ENCODE measurements at places on chromosomes 4 and X.

- no peak for DNase-seq
These were observed 105.4 kb upstream of the TLL1 start for GRCh38 chr4:165767671-165768070.

DNA sequence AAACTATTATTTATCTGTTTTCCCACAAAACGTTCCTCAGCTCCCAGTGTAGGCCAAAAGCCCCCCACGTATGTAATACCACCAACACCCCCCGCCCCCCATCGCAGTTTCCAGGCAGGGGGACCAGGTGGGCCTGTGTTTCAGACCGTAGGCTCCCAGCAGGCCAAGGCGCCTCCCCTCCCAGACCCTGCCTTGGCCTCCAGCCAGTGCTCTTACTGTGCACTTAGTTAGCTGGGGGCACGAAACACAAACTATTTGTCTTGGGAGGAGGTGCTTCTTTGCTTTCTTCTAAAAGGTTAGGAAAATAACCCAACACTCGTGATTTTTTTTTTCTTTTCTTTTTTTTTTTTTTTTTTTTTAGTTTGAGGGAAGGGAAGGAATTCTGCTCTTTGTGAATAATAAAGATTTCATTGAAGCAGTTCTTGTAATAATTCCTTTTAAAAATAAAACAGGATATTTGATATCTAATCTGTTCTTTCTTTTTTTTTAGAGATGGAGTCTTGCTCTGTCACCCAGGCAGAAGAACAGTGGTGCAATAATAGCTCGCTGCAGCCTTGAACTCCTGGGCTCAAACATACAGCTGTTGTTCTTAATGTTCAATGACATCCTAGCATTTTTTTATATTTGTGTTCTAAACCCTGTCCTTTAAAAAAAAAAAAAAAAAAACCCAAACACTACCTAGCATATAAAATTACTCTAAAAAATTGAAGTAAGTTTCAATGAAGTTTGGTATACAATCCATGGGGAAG, 83.0 kb upstream of the CLDN34 start:
- DNase-seq = no peak

DNA sequence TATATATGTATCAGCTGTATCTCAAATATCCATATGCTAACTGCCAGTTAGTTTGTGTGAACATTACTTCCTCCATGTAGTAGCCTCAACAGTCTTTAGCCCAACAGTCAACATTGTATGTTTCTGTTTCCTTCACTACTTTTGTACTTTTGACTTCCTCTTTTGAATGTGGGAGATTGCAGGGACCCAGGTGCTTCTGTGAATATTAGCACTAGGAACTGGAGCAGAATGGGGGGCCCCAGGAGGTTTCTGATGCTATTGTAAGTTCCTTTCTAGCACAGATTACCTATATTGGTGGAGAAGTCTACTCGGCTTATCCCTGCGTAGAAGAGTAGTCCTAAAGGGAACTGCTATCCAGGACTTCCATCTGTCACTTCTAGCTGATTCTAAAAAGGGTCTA, 2.3 kb downstream of the PLAC8 start:
- no peak for DNase-seq

- no peak for DNase-seq
These were observed 6.5 kb downstream of the SPP1 start for GRCh38 chr4:87982036-87982435.

DNA sequence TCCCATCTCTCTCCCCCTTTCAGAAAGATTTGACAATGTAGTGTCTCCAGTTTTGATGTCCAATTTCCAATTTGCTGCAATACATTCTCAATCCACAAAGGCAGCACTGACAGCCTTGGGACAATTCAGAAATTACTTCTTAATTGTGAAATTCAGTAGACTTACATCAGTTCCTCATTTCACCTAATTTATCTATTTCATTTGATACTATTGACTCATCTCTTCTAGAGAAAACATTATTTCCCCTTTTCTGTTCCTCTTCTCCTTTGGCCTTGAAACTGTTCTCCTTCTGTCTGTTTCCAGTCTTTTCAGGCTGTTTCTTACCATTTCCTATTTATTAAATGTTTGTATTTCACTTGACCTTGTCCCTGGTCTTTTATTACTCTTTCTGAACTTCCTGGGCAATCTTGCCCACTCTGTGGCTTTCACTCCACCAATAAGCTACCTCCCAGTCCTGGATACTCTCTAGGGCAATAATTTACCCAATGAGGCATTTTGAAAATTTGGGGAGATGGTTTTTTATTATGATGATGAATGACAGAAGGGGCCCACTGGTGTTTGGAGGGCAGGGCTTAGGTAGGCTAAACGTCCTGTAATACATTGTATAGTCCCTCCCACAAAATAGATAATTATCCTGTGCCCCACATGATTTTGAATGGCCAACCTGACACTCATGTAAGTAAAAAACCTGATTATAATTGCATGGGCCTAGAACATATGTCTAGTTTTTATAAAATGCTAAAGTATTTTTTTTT, 498.0 kb upstream of the BOD1L1 start:
- no peak for DNase-seq

- DNase-seq = no peak
These were observed 11.5 kb upstream of the PCDH10 start for GRCh38 chr4:133137571-133137970.

DNA sequence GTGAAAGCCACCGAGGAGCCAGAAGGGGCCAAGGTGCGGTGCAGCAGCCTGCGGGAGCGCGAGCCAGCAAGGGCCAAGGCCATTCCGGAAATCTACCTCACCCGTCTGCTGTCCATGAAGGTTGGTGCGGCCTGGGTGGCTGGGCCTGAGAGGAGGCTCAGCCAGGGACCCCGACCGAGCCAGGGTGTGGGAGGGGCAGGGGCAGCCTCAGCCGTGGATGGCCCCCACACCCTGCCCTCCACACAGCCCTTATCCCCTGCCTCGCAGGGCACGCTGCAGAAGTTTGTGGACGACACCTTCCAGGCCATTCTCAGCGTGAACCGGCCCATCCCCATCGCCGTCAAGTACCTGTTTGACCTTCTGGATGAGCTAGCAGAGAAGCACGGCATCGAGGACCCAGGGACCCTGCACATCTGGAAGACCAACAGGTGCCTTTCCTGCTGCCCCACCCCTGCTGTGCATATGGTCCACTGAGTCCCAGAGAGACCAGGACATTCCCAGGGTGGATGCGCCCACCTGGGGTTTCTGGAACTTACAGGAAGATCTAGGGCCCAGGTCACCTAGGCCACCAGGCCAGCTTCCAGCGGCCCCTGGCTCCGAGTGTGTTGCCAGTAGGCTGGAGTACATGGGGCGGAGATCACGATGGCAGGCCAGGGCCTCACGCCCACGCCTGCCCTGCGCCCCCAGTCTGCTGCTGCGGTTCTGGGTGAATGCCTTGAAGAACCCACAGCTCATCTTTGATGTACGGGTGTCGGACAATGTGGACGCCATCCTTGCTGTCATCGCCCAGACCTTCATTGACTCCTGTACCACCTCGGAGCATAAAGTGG, 3.4 kb upstream of the SRPK3 start:
- DNase-seq = no peak

DNA sequence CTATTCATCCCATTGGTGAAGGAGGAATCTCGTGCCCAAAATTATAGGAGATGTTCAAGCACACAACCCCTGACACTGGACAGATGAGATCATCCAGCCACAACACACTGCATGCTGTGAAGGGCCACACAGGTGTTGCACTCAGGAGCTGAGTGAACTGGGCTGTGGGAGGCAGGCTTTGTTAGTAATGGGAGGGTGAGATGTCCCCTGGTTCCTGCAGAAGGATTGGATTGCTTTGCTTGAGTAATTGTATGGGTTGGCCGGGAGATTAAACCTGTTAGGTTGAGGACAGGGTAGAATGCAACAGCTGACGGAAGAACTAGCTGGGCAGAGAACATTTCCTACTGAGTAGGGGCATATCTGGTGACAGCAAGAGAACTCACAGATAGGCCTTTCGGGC, 152.2 kb downstream of the TACR3 start:
- DNase-seq = no peak

DNA sequence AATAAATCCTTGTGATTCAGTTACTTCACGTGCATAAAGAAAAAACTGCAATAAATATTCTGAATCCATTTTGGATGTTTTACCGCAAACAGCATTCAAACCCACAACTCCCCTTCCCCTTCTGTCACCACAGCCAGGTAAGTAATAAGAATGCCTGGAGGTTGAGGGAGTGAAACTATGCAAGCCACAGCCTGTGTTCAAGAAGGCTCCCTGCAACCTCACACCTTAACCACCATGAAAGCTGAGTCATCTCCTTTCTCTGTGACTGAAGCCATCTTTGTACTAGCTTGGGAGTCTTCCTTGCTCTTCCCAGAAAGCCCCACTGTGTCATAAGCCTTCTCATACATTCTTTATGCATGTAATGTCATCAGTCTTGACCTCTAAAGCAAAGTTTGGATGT, 297.0 kb upstream of the PUDP start:
- DNase-seq = no peak
